NB4 (cell line): ENCODE measurements at places on chromosomes 6 and 20.

GRCh38 chr20:63292904-63293303 is at the start of gene COL20A1:
Gene COL20A1, plus strand, starts transcription at chr20:63293186. Its CDS starts 1,922 bp downstream, at chr20:63295108.
- DNase-seq: no peak

DNA sequence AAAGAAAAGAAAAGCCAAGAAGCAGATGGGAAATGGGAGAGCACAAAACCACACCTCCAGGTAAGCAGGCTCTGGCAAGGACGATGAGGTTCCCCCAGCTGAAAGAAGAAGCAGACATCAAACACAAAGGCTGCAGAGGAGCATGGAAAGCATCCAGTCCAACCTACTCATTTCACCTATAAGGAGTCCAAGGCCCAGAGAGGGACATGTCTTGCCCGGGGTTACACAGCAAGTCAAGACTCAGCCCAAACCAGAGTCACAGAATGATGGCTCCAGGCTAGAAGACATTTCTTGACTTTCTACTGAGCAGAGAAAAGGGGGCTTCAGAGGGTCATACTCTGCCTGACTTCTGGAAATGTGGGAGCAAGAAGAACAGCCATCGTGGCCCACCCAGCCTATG is 45.6 kb upstream of the FOXP4 start:
- no peak for DNase-seq

GRCh38 chr6:62285612-62286469 is at the start of gene KHDRBS2:
Gene KHDRBS2, minus strand, starts transcription at chr6:62286225.
- no peak for DNase-seq

DNA sequence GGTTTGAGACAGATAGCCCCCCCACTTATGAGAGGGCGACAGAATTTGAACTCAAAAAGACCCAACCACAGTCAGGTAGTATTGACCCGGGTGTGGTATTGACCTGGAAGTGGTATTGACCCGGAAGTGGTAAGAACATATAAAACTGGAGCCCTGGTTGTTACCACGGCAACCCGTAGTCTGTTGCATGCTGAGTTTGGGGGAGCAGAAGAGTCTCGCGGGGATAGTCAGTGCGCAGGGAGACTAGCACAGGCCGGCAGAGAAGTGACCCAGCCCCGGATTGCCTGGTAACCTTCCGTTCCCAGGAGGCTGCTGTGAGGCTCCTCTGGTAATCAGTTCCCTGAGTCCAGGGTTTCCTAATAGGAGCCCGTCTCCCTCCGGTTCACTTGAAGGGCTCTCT is 96.2 kb downstream of the SNX5 start:
- DNase-seq: peak; percentile 25

DNA sequence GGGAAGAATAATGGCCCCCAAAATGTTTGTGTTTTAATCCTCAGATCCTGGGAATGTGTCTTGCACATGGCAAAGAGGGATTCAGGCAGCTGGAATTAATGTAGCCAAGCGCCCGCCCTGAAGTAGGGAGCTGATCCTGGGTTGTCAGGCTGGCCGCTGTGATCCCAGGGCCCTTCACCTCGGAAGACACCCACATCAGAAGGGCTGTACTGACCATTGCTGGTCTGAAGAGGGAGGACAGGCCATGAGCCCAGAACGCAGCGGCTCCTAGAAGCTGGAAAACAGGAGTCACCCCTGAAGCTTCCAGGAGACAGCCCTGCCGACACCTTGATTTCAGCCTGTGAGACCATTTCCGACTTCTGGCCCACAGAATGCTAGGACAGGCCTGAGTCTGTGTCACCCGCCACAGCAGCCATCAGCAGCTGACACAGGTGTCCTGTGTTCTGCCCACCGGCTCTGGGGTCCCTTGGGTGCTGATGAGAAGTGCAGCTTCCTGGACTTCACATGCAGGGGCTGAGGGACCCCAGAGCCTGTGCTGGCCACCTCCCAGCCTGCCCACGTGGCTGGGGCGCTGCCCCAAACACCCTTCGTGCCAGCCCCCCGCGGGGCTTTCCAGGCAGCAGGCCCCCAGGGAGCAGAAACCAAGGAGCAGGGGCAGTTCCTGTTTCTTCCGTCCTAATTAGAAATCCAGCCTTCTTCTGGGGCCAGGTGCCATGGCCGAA is 86.3 kb downstream of the ERMARD start:
- peak; percentile 51 for DNase-seq
